Esophagus muscularis mucosa (tissue), 4 donors: ENCODE measurements at places on chromosomes 2 and 18. TPM values are rescaled to one million over a fixed set of nuclear protein-coding genes. Genes with fewer than 3 reads are reported as not detected.
A peak's percentile ranks its signal among the peaks of the same experiment; 100 is the strongest.

DNA sequence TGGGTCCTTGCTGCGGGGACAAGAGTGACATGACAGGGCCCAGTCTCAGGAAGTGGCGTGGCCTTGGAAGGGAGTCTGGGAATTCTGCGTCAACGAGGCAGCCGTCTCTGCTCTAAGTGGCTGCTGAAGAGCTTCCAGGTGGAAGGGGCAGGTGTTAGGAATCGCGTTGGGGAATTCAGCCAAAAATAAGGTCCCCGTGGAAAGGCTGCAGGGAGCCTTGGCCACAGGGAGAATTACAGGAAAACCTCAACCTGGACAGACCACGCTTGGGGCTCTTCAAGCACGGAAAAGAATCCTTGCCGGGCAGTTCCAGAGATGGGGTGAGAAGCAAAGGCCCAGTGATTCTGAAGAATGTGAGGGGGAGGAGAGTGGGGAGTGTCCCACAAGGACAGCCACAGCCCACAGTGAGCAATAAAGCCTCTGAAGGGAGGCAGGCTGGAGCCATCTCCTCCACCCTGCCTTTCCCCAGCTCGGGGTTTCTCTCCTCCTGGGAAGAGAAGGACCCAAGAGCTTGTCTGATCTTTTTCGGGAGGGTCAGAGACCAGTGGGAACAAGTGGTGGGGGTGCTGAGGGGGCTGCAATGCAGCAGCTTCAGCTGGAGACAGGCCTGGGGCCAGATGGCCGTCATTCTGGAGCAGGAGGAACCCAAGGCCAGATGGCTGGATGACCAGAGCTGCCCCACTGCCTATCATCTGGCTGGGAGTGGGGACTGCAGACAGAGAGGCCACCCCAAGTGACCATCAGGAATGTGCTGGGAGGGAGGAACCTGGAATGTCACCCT lies 106.4 kb upstream of the SMAD2 start:
- no peak for DNase-seq

GRCh38 chr2:206784559-206785353 lies 19.4 kb downstream of the FASTKD2 start:
- DNase-seq: no peak

DNA sequence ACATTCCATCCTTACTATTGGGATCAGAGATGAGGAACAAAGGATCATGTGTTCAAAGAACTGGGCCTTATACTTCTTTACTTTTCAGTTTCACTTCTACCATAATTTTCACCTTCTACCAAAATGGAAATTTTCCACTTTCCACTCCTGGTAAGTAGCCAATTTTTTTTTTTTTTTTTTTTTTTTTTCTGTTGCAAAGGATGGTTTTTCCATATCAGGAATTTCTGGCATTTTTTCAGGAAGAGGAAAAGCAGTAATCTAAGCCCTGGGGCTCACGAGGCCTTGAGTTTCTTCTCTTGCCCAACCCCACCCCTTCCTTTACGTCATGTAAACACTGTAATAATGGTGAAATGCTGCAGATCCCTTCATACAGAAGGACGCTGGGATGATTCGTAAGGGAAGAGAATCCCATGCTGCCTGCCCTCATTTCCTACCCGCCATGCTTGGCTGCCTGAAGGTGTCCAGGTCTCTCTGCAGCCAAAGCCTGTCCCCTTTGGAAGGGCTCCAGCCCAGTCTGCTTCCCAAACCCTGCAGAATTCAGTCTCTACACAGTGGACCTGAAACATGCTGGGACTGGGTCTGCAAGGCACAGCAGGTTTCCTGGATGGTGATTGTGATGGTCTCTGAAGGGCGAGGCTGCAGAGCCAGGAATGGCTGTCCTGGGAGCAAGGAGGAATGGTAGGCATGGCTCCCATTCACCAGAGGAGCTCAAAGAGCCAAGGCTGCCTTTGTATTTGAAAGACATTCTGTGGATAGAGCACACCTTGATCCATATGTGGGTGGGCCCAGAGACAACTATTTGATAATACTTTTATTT lies 57.0 kb downstream of the EFR3B start:
- DNase-seq: no peak

- DNase-seq: peak; percentile 90
Measured at GRCh38 chr18:73942081-73942625, 205.5 kb downstream of the FBXO15 start.

DNA sequence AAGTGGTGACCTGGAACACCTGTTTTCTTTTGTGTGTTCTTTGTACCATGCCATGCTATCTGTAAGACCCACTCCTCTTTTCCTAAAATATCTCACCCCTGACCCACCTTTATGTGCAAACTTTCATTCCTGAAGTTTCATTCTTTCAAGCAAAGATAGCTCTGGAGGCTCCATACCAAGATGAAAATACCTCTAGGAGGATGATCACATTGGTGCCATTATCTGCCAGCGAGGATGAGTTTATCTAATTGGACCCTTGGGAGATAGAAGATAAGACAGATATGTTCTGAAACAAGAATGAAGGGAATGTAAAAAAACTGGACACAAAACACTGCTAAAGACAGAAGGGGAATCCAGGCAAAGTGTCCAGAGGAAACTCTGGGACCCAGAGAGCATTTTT lies 24.1 kb downstream of the BOD1L2 start:
- peak; percentile 53 for DNase-seq

The CNGA3 gene
- 2.5 TPM for total RNA-seq

The TLX2 gene
- not detected for total RNA-seq

The RBKS gene
- 0.63 TPM for total RNA-seq
